Frontal cortex (tissue), 4 donors: ENCODE measurements at places on chromosomes 5 and 9. TPM values are rescaled to one million over a fixed set of nuclear protein-coding genes. Genes with fewer than 3 reads are reported as not detected.

GRCh38 chr5:116482394-116482793 lies 92.2 kb downstream of the SEMA6A start:
- DNase-seq: no peak

Gene ACO1
- total RNA-seq: 13.9 TPM

DNA sequence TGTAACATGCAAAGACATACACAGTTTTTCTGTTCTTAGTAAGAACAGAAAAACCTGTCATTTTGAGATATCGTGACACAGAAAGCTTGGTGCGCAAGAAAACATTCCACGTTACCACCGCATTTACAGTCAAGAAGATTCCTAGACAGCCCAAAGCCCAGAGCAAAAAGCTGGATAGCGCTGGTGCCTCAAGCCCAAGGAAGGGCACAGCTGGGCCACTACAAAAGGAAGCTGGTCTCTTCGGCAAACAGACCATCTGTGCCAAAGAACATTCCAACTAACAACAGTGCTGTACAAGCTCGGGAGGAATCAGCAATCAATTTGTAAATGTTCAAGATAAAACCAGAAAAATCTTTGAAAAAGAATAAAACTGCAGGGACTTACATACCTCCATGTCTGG lies 31.0 kb downstream of the PSMB7 start:
- no peak for DNase-seq

DNA sequence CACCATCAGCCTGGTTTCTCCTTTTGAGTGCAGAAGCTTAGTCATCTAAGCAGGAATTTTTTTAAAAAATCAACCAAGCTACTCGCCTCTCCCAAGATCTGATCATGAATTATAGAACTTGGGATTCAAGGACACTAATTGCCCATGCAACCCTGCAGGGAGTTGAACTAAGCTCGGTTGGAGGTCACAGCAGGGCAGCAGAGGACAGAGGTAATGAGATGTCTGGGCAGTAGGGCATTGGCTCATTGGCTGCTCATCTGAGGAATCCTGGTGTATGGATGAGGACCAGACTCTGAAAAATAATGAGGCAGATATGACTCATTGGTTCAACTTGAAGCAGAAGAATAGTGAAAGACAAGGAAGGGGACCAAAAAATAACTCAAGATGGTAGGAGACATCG lies 111.8 kb upstream of the TLE1 start:
- no peak for DNase-seq

Gene TRAF1
- total RNA-seq: 1.6 TPM

Gene ERAP2
- total RNA-seq: 6.1 TPM

DNA sequence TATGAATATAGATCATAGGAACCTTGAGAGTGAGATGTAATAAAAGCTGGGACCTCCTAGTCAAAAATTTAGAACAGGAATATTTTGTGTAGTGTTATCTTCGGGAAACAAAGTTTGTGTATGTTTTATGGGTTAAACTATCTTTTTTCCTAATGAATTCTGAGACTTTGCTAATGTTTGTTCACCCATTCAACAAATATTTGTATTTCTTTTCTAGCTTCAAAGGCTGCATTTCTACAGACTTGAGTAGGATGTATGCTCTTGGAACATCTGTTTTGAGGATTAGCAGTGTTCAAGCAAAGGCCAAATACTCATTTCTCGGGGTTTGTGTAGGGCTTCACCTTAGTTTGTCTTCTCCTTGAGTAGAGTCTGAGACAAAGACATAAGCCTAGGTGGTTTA lies 16.2 kb downstream of the NDUFS4 start:
- DNase-seq: no peak

DNA sequence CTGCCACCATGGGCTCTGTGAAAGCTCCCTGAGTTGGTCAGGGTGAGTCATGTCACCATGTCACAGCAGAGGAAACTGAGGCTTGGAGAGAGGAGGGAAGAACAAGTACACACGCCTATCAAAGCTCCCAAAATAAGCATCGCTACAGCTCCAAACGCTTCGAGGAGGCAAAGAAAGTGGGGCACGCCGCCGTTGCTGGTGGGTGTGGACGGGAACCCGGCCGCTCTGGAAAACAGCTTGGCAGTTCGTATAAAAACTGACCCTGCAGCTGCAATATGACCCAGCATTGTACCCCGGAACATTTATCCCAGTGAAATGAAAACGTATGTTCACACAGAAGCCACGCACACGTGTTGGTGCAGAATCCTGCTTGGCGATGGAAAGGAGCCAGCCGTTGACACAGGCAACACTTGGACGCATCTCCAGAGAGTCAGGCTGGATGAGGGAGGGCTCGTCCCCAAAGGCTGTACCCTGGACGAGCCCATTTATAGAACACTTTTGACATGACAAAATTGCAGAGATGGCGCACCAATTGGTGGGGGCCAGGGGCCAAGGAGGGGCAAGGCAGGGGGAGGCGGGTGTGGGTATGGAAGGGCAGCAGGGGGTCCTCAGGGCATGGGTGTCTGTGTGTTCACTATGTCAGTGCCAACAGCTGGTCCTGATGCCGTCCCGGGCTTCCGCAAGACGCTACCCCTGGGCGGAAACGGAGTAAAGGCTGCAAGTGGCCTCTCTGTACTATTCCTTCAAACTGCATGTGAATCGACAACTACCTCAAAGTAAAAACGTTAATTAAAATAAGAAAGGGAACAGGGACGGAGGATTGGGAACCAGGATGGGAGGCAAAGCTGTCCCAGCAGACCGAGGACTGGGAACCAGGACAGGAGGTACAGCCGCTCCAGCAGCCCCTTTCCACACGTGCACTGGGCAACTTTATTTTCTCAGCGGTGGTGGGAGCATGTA lies 173.0 kb downstream of the OLFM1 start:
- DNase-seq: no peak

DNA sequence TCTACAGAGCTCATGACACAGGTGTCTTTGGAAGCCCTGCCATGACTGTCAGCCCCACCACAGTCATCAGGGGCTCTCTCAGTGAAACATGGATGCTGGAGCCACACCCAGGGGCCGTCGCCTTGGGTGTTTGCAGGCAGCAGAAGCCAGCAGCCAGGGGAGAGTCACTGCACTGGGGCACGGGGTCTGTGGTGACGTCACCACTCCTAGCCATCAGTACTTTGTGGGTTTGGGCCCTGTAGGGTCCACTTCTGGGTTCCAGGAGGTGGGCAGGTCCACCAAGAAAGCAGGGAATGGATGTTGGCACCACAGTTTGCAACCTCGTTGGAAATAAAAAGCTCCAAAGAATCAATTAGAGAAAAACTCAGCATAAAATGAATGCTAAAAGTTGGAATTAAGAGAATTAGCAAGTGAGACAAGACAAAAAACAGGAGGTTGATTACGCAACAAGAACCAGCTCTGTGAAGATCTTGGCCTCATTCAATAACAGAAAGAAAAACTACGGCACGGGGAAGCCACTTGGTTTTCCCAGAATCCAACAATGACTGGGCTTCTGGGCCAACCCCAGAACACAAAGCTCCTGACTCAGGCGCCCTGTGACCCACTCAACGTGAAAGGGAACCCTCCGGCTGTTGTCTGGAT lies 34.3 kb downstream of the MED10 start:
- no peak for DNase-seq

Gene MAN1B1
- 42.0 TPM for total RNA-seq

DNA sequence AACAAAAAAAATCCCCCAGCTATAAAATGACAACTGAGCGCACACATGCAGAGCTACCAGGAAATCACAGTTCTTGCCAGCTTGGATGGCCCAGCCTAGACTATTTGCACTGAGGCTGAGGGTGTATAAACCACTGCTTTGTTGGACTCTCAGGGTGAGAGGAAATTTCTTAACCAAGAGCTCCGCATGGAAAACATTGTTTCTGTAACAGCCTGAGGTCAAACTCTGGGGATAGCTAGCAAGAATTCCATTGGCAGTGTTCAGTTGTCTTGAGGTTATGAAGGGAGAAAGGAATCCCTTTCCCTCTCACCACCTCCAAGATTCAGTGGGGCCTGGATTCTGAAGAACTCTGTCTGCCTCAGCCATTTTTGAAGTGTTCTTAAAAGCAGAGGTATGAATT lies 360.0 kb downstream of the OSTF1 start:
- DNase-seq: no peak

DNA sequence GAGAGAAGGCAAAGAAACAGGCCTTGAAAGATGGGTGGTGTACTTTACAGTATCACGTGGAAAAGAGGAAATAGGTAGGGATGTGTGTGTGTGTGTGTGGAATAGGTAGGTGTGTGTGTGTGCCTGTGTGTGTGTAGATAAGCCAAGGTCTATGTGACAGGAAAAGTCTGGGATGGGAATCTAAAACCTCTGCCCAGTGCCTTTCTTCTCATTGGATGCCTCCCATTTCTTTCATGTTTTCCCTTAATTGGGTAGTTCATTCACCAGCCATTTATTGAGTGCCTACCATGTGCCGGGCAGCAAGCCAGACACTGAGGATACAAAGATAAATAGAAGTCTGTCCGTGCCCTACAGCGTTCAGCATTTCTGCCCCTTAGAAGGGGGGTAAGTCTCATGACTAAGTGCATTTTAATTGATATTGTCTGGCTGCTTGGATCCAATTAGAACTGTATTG lies 1.0 kb downstream of the URM1 start:
- no peak for DNase-seq

Gene OR4F3
- total RNA-seq: not detected

Gene C5orf52
- not detected for total RNA-seq

Gene CCDC171
- 28.9 TPM for total RNA-seq

GRCh38 chr5:55564721-55565120 lies 30.0 kb upstream of the PLPP1 start:
- DNase-seq: no peak

Gene GABRP
- total RNA-seq: not detected

DNA sequence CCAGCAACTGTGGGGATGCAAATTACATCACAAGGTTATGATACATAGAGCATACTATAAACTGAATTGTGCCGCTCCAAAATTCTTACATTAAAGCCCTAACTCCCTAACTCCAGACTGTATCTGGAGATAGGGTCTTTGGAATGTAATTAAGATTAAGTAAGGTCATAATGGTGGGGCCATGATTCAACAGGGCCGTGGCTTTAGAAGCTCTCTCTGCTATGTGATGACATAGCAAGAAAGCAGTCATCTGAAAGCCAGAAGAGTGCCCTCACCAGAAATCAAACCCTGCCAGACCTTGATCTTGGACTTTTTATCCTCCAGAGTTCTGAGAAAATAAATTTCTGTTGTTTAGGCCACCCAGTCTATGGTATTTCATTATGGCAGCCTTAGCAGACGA lies 123.9 kb downstream of the FBXL17 start:
- DNase-seq: no peak

Gene KLF4
- 2.0 TPM for total RNA-seq

DNA sequence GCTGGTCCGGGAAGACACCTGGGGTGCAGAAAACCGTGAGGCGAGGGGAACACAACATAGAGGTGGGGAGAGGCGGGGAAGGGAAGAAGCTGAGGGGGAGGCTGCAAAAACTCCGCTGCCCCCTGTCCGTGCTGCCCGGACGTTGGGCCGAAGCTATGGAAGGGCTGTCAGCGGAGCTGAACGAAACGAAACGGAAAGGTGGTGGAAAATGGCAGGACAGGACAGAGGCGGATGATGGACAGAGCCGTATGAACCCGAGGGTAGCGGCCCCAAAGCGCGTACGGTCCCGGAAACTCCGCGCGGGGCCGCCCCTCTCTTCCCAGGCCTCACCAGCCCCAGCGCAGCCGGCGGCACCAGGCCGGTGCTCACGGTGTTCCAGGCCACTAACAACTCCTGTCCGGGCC lies 272 bp downstream of the ANAPC2 start:
- no peak for DNase-seq

Gene STPG3
- total RNA-seq: not detected

Gene LCN10
- total RNA-seq: not detected

DNA sequence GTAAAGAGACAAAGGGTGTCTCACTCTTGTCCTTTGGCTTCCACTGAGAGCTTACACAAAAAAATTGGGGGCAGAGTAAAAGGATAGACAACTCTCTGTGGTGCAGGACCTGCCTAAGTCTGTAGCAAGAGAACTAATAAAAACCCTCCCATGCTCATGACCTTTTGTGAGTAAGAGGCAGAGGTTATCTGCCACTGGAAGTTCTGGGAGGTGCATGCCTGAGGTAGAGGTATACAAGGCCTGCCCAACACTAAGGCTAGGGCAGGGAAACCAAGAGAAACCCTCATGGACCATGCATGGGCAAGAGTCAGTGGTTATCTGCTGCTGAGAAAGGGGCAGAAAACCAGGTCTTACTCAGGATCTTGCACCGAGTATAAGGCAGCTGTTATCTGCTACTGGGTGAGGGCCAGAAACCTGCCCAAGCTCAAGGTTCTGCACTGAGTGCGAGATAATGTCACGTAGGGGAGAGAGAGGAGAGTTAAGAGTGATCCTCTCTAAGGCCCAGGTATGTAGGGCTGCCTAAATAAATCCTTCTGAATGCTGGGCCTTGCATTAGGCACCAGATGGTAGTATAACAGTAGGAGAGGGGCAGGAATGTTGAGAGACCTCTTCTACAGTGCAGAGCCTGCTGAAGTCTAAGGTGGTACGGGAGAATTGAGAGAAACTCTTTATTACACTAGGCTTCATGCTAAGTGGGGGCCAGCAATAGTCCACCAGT lies 143.4 kb downstream of the MACROH2A1 start:
- no peak for DNase-seq

GRCh38 chr5:178577376-178577839 lies 12.8 kb downstream of the COL23A1 start:
- DNase-seq: no peak

- no peak for DNase-seq
Measured at GRCh38 chr5:72070529-72070928, 36.7 kb upstream of the MAP1B start.

- no peak for DNase-seq
Measured at GRCh38 chr9:76585487-76586389, 126.8 kb downstream of the GCNT1 start.

GRCh38 chr5:159097784-159098602 lies 1.7 kb downstream of the EBF1 start:
- DNase-seq: no peak

GRCh38 chr9:136455043-136456002 lies 15.7 kb upstream of the INPP5E start:
- no peak for DNase-seq

- DNase-seq: no peak
Measured at GRCh38 chr9:96514800-96515158, 64.8 kb downstream of the HABP4 start.

Gene PTGR1
- 12.2 TPM for total RNA-seq

DNA sequence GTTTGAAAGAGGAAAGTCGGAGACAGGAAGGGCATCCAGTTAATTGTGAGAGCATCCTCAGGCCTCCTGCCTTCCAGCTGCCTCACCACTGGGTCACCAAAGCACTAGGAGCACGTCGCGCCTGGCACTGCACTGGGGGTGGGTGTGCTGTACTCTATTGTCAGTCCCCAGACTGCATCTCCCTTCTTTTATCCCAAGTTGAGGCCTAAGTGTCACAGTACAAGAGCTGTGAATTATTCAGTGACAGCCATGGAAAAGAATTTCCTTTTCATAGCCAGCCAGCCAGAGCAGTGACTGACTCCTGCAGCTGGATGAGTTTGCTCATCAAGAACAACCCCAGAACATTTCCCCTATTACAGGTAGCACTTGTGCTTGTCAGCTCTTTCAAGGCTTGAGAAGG lies 16.3 kb downstream of the CLTA start:
- no peak for DNase-seq

- DNase-seq: no peak
Measured at GRCh38 chr5:14449052-14449661, 132.4 kb upstream of the OTULINL start.
